Fibroblast of skin of scalp (primary cell): ENCODE measurements at places on chromosomes 4 and X.

GRCh38 chr4:6951880-6952381, 42.3 kb downstream of the TBC1D14 start:
- DNase-seq = no peak

DNA sequence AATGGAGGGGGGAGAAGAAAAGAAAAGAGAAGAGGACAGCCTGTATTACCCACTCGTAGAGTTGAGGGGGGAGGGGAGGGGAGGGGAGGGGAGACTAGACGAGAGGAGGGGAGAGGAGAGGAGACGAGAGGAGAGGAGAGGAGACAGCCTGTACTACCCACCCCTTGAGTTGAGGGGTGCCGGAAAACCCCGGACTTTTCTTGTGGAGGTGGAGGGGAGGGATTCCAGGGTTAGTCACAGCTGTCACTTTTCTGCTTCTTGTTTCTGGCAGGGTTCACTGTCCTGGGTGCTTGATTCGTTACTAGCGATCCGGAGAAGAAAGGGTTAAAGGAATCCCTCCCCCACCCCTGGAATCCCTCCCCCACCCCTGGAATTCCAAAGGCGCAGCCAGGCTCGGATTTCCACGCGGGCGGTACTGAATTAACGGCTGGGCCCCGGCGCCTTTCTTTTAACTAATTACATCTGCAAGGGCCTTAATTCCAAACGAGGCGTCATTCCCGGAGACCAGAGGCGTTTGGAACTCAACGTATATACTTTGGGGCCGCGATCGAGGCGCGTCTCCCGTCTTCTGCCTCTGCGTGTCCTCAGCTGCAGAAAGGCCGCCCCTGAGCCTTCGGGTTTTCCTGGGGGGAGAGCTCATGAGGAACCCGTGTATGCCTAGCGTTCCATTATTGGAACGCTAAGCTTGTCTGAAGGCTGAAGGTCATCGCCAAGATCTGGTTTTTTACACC, 20.1 kb upstream of the CSF2RA start:
- DNase-seq = peak; percentile 53

- no peak for DNase-seq
These were observed 38.9 kb upstream of the RAP1GDS1 start for GRCh38 chr4:98222306-98222705.

GRCh38 chr4:7988437-7988836, 48.8 kb upstream of the AFAP1 start:
- DNase-seq = peak; percentile 82

DNA sequence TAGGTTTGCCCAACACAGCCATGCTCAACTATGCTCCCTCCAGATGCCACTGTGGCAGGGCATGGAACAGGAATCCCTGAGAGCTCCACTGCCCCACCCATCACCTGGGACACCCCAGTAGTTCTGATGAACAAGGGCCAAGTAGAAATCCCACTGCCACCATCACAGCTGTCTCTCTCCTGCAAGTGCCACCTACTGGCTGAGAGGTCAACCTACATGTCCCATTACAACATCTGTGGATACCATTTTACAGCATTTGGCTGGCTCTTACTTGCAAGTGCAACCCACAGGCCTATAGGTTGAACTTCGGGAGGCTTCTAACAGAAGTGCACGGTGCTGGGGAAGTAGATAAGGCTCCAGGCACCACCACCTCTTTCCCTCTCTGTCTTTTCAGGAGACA, 142.5 kb downstream of the CXXC4 start:
- DNase-seq = no peak

- peak; percentile 30 for DNase-seq
These were observed 1.1 kb downstream of the OCIAD2 start for GRCh38 chr4:48905363-48906015.

GRCh38 chrX:9770319-9770718, 4.7 kb upstream of the GPR143 start:
- DNase-seq = no peak

- no peak for DNase-seq
These were observed 371.9 kb upstream of the PITX2 start for GRCh38 chr4:110994781-110995180.

DNA sequence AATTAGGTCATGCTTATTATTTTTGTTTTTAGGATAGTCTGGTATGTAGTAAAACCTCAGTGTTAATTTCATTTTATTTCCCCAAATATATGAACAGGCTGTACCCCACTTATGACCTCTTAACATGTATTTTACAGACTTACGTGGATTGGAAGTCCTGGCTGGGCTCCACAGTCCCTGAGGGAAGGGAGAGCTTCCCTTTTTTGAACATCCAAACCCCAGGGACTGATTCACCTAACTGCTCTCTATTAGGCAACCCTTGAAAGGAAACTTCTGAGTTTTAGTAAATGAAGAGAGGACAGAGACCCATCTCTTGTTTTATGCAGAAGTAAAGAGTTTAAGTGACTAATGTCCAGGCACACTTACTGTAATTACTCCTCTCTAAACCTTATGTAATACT, 233.1 kb upstream of the SPRY1 start:
- DNase-seq = no peak

DNA sequence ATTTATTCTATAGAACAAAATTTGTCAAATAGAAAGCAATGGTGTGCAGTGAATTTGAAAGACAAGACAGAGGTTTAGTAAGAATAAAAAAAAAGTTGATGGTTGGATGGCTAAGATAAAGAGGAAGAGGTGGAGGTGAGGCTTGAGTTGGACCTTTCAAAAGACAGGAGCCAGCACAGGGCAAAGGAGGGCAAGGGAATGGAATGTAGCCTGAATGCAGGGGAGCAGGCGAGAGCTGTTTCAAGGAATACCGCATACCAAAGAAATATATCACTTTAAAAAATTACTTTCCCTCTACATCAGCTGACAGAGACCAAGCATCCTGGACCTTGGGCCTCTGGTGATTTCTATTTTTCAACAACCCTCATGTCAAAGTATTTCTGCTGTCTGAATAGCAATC, 38.0 kb upstream of the CXXC4 start:
- no peak for DNase-seq

- peak; percentile 48 for DNase-seq
These were observed 86.1 kb downstream of the CPE start for GRCh38 chr4:165464813-165465381.

DNA sequence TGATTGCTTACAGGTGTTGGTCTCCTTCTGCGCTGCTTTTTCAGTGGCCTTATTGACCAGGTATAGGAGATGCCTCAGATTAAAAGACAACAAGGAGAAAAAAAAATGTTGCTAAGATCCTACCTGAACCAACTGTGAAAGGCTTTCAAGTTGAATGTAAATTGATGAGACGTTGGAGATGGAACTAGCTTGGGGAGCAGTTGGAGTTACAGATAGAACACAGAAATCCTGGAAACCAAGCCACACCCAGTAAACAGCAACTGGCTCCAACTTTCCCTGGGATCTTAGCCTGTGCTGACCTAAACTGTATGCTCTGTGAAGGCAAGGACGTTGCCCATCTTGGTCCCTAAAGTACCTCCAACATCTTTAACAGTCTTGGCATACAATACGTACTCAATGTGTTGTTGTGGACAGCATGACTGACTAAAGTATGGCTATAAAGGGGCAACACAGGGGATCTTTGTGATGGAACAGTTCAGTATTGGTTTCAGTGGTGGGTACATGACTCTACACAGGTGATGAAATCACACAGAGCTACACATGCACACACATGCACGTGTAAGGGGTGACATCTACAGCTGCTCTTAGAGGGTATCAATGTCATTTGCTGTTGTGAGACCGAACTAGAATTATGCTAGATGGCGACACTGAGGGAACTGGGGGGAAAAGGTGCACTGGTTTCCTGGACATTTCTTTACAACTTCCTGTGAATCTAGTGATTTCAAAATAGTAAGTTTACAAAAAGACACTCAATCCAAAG, 22.3 kb downstream of the GAB3 start:
- DNase-seq = no peak

DNA sequence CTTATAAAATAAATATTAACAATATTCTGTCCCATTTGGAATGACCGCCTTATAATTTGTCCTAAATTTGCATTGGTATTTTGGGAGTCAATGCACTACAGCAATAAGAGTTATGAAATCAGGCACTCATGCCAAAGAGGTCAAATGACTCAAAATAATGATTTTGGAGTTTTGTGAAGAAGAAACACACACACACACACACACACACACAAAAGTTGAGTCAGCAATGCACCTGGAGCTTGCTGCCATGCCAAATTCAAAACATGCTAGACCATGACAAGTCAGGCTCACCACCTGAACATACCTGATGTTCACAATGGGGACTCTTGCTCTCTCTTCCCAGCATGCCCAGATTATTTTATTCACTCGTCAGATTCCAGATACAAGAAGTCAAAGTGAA, 56.7 kb downstream of the PROM1 start:
- DNase-seq = no peak

GRCh38 chr4:67894659-67895058, 10.9 kb upstream of the TMPRSS11D start:
- no peak for DNase-seq

- peak; percentile 4 for DNase-seq
These were observed 114.8 kb upstream of the VAMP7 start for GRCh38 chrX:155766321-155766720.

DNA sequence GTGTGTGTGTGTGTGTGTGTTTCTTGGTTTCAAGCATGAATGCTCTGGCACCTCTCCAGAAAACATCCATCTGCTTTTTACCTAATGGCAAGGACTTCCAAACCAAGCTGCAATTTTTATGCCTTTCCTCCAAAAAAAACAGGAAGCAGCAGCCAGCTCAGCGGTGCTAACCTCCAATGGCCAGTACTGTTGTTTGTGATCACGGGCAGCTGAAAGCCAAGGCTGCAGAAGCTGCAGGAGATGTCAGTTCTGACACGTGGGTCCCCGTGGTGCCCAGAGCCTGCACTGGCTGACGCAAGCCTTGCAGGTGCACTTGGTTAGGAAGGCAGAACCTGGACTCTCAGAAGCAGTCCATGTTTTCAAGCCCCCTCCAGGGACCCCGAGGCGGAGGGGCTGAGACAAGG, 313.6 kb upstream of the DDX53 start:
- peak; percentile 68 for DNase-seq

DNA sequence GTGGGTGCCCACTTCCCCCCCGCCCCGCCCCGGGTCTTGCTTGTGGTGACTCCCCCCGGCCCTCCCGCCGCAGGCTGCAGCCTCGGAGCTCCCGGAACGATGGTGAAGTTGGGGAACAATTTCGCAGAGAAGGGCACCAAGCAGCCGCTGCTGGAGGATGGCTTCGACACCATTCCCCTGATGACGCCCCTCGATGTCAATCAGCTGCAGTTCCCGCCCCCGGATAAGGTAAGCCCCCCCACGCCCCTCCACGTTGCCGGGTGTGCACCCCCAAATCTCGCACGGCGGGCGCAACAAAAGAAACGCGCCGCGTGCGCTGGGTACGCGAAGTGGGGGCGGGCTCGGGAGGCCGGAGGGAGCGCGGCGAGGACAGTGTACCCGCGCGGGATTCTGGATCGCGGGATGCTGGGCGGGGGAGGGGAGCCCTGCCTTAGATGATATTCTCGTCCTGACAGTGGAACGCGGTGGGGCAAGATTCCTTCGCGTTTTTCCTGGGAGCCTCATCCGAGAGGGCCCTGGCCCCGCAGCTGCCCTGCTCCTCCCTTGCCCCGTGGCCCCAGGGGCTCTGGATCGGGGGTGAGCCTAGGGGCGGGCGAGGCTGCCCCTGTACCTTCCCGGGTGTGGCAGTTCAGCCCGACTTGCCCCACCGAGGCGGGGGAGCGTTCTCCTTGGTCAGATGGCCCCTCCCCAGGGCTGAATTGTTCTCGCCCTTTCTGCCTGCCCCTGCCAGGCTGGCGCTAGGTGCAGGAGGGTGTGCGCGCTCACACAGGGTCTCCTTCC, 819 bp downstream of the NSG1 start:
- no peak for DNase-seq
